ENCODE measurements at places on chromosomes 1 and 21. TPM values are rescaled to one million over a fixed set of nuclear protein-coding genes. Genes with fewer than 3 reads are reported as not detected.

DPT gene
- total RNA-seq, result 140 TPM

ADORA3 gene
- 17.5 TPM for total RNA-seq

GORAB gene
- 14.7 TPM for total RNA-seq

RPTN gene
- not detected for total RNA-seq

SESN2 gene
- 13.7 TPM for total RNA-seq

TGFB2 gene
- total RNA-seq, result 10.0 TPM

NIT1 gene
- total RNA-seq, result 23.7 TPM

TRIM67 gene
- total RNA-seq, result not detected

PGLYRP3 gene
- total RNA-seq, result not detected

OR10J1 gene
- total RNA-seq, result not detected

TMIGD3 gene
- 4.2 TPM for total RNA-seq

CNR2 gene
- 0.14 TPM for total RNA-seq

GCSAML gene
- total RNA-seq, result 0.29 TPM

DNA sequence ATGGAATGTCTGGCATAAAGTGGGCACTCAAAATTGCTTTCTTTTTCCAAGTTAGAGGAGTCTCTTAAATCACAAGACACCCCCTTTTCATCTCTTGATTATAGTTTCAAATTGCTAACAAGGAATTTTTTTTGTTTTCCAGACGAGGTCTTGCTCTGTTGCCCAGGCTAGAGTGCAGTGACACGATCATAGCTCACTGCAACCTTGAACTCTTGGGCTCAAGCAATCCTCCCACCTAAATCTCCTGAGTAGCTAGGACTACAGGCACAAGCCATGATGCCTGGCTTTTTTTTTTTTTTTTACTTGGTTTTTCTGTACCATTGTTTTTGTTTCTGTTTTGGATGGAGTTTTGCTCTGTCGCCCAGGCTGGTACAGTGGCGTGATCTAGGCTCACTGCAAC, 20.8 kb downstream of the ZZZ3 start:
- no peak for DNase-seq

DNA sequence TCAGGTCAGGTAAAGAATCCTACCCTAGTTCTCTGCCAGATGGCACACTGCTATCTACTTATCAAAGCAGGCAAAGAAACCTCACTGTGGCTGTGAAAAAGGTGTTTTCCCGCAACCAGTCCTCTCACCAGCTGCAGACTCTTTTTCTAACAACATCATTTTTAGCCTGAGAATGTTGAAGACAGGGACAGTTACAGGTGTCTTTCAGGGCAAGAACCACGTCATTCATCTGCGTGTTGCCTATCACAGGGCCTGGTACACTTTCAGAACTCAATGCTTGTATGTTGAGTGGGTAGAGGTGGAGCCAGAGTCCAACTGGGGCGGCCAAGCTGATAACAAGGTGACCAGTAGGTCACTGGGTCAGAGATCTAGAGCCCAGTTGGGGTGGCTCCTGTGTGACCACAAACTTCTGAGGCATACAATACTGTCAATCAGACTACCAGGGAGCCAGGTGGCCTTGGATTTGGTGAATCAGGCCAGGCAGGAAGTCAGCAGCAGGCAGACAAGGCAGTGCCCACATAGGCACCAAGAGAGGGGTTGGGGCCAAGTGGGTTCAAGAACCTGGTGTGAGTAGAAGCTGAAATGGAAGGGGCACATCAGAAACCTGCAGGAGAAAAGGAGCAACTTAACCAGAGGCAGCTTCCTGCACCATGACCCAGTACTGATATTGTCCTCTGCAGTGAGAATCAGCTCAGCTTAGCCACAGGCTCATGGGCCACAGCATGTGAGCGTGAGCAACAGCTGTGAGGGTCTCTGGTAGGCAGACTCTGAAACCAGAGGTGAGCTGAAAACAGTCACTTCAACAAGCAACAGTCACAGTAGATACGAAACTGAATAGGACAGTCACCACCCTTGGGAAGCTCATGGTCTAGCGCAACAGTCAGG, 123.6 kb downstream of the DTL start:
- no peak for DNase-seq

DNA sequence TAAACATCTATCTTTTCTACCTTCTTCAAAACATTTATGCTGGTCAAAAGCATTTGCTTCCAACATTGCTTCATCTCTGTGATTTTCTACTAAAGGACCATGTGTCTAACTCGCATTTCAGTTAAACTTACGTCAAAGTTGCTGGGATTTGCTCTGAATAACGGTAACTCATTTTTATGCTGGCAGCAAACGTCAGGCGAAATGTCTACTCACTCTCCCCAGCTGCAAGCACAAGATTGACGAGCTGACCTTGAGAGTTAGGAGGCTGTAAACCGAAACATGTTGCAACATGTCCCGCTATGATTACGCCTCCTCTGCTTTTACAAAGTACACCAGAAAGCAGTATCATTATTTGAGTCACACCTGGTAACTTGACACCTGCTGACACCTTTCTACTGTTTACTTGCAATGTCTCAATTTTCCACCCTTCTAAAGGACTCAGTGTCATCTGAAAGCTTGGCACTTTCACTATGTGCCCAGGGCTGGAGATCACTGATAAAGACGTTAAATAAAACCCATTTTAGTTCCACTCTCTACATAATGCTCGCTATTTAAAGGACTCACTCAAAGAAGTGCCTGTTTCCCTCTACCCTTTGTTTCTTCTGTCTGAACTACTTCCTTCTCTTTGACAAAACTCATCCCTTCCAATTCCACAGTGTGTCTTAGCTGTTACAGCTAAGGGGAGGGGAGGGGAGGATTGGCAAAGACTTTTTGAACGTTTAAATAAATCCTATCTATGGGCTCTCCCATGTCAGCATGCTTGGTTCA, 111.9 kb downstream of the PTPN14 start:
- DNase-seq, result no peak

DNA sequence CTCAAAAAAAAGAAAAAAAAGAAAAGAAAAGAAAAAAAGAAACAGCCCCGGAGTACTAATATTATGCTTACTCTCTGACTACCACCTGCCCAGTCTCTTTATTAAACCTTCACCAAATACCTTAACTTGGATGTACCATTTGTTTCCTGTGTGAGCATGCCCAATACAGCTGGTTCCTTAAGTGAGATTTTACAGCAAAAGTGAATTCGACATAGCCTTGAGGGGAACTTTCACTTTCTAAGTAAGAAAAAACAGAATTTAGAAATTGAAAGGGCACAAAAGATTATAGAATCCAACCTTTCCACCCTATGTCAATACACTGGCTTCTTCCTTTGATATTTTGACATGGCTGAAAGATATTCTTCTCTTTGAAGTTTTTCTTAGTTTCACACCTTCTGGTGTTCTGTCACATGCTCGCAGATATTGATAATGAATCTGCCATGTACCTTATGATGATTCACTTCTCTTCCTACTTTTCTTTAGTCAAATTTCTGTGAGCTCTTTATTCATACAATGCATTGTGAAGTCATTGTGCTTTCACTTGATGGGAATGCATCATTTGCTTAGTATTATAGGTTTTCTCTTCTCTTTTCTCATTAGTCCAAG, 5.2 kb upstream of the GIPC2 start:
- DNase-seq, result no peak

DNA sequence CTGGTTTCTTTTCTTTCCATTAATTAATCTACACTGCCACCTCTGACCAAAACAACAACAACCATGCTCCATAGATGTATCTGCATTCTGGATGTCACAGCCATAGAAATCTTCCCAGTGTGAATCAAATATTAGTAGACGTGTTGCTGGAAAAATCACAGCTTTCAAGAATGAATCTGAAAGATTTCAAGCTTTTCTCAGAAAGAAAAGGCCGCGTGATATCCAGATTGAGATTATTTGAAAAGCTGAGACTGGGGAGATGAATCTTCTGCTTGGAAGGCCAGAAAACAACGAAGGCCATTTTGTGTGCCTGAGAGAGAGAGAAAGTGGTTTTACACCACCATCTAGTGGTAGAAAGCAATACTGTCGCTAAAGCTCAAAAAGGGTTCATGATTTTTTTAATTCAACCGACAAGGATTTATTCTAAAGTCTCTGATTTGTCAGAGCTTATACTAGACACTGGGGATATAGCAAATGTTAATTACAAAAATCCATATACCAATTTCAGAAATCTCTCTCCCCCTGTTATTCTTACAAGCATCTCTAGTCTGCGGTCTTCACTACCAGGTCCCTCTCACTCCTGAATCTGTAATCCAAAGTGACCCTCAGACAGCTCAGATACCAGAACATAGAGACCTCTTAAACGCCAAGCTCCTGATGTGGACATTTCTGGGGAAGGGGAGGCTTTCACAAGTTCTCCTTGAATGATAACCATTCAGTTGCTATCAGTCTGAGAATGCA, 87.5 kb upstream of the SGIP1 start:
- no peak for DNase-seq

DNA sequence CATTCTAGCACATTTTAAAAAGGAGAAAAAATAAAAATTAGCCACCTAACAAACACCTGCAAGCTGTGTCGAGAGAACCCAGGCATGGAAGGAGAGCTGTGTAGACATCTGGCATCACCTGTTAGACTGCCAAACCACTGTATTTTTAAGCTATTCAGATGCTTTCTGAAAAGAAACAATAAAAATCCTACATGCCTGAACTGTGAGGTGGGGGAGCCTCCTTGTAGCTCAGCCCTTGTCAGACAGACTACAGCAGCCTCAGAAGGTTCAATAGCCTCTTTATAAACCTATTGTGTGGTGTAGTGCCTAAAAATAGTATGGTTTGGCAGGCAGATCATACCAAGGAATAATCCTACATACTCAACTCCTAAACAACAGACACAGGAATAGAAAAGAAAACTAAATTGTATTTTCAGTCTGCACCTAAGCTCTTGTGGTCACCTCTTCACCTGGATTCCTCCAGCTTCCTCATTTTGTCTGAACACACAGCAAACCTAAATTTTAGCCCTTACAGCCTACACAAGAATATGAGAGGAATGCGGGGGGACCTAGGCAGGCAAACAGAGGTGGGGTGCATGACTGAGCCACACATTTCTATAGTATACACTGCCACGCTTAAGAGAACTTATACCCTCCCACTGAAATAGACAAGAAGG, 67.0 kb downstream of the SIPA1L2 start:
- no peak for DNase-seq

GRCh38 chr1:173914366-173914871, 2.7 kb downstream of the SERPINC1 start:
- DNase-seq, result no peak

GRCh38 chr21:42833439-42833815, 45.9 kb downstream of the WDR4 start:
- peak; percentile 76 for DNase-seq

- no peak for DNase-seq
Measured at GRCh38 chr1:119083980-119084379, 56.5 kb downstream of the WARS2 start.

DNA sequence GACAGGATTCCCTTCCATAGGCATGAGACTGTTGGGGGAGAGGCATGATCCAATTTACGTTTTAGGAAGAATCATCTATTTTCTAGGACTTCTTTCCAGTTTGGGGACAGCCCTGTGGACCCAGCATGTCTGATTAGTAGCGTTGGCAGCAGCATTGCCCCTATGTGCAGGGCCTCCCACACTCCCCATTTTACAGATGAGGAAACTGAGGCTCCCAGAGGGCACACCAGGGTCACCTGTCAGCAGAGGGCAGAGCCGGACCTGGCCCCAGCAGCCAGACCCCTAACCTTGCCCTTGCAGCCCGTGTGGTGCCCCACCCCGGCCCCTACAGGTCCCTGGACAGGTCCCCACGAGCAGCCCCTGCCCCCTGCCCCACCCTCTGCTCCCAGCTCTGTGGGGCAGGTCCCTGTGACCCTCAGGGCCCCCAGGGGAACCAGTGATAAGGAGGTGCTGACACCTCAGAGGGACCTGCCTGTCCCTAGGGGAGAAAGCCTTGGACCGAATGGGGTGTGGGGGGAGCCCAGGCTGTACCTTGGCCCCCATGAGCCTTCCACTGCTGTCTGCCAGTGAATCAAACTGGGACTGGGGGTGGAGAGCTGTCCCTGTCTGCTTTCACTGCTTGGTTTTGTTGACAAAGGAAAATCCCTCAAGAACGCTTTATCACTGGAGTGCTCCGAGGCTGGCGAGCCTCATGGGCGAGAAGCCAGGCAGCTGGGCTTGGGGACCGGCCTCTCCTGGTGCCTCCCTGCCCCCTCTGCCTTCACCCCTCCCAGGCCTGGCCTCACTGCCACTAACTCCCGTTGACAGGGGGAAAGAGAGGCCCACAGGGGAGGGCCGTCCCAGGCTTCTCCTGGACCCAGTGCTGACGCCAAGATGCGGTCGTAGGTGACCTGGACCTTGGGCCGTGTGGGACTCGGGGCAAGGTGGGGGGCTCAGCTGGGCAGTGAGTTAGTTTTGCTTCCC, 39.4 kb upstream of the CCDC27 start:
- DNase-seq, result no peak

GRCh38 chr1:225044258-225044657, 114.8 kb downstream of the DNAH14 start:
- DNase-seq, result no peak

DNA sequence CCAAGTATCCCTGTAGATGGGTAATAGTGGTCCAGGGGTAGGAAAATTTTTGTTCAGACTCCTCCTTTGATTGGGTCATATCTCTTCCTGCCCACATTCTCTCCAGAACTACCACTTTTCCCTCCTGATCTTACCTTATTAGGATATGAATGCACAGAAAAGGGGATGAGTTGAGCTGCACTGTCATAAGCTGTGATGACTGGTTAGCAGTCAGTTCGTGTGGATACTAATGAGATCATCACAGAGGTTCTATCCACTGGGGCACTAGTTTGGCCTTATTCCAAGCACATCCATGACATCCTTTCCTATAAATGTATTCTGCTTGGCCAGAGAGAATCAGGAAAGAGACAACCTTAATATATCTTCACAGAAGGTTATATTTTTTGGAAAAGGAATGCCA, 22.1 kb upstream of the TBX15 start:
- DNase-seq, result peak; percentile 25

GRCh38 chr1:169064103-169064502, 42.4 kb upstream of the ATP1B1 start:
- no peak for DNase-seq

- peak; percentile 89 for DNase-seq
Measured at GRCh38 chr1:1069056-1069710, 4.9 kb downstream of the RNF223 start.

GRCh38 chr1:192652159-192652558, 16.2 kb downstream of the RGS13 start:
- DNase-seq, result no peak

- no peak for DNase-seq
Measured at GRCh38 chr1:59103457-59103856, 193.4 kb upstream of the FGGY start.

DNA sequence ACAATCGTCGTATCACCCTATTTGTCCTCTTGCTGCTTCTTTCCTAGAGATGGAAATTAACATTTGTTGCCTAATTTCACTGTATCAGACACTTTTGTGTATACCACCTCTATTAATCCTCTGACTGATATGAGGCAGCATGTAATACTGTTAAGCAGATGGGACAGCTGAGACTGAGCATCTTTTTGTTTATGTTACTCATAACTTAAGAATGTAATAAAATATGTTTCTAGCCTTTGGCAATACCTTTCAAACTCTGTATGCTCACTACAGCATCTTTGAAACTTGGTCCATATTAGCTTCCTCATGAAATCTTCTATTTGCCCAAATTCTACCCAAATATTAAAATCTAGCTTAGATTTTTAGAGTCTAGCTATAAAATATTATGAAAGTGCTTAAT, 2.3 kb downstream of the OR14K1 start:
- no peak for DNase-seq
